Spleen (tissue), 13 donors: ENCODE measurements at places on chromosomes 7 and 10. TPM values are rescaled to one million over a fixed set of nuclear protein-coding genes. Genes with fewer than 3 reads are reported as not detected.

- DNase-seq: no peak
Observed at GRCh38 chr10:31816318-31816717, 112.3 kb downstream of the ARHGAP12 start.

DNA sequence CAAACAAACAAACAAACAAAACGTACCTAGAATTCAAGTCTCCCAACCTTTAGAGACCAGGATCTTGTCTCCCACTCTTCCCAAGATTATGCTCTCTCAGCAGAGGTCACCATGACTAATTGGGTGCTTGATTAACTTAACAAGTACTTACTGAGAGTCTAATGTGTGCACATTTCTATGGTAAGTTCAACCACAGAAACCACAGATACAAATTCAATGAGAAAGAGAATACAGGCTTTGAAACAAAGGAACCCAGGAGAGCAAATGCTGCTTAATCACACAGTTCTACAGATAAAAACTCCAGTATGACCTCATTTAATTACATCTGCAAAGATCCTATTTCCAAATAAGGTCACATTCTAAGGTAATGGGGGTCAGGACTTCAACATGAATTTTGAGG is 142.8 kb downstream of the DNAJC1 start:
- no peak for DNase-seq

- no peak for DNase-seq
Observed at GRCh38 chr10:5476918-5477525, 22.3 kb downstream of the CALML5 start.

GRCh38 chr10:77397103-77397502 is 240.5 kb downstream of the KCNMA1 start:
- no peak for DNase-seq

DNA sequence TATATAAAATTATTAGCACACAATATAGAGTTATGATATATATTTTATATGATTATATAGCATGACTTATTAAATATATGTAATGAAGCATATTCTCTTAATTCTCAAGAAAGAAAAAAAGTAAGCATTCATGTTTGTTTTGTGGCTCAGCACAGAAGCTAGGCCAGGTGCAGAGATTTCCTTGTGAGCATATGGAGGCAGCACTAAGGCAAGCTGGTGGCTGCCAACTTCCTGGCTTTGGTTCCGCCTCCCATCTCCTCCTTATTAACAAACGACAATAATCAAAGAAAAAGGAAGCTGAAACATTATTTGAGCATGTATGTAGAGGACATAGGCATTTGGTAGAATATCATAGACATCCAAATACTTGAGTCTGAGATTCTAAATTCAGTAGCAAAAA is 130.3 kb downstream of the ST7 start:
- no peak for DNase-seq

- no peak for DNase-seq
Observed at GRCh38 chr7:145489609-145490008, 627.0 kb upstream of the CNTNAP2 start.

- no peak for DNase-seq
Observed at GRCh38 chr10:1957057-1957456, 219.7 kb upstream of the ADARB2 start.

Gene MOGAT3
- polyA plus RNA-seq: not detected

- peak; percentile 81 for DNase-seq
Observed at GRCh38 chr10:124721330-124722045, 22.7 kb downstream of the FAM53B start.

DNA sequence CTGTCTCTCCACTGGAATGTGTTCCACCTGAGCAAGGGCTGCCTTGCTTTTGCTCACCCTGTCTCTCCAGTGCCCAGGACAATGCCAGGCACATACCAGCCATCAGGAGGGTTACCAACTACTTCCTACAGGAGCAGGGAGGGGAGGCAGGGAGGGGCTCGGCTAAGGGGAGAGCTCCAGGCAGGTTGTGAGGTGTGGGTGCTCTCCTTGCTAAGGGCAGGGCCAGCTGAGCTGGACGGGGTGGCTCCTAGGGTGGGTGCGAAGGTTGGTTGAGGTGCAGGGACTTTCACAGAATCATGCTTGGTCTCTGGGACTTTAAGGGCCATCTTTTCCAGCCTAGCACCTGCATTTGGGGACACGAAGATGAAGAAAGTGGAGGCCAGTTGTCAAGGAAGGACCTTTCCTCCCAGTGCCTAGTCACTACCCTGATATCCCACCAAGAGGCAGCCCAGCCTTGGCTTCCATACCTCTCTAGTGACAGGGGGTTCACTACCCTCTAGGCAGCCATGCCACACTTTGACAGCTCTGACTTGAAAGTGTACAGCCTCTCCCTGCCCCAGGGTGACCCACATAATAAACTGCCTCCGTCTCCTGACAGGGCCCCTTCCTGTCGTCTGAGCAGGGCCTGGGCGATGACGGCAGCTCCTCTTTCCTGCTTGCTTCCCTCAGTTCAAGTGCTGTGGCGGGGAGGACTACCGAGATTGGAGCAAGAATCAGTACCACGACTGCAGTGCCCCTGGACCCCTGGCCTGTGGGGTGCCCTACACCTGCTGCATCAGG is 46.5 kb downstream of the TSPAN15 start:
- DNase-seq: peak; percentile 75

Gene SPDYE6
- not detected for polyA plus RNA-seq

Gene ACBD7
- 0.09 TPM for polyA plus RNA-seq

Gene OR2A7
- 0.35 TPM for polyA plus RNA-seq

- no peak for DNase-seq
Observed at GRCh38 chr10:109450702-109451101, 472.6 kb downstream of the XPNPEP1 start.

Gene SPDYE2B
- polyA plus RNA-seq: not detected

Gene CCDC146
- polyA plus RNA-seq: 7.5 TPM

DNA sequence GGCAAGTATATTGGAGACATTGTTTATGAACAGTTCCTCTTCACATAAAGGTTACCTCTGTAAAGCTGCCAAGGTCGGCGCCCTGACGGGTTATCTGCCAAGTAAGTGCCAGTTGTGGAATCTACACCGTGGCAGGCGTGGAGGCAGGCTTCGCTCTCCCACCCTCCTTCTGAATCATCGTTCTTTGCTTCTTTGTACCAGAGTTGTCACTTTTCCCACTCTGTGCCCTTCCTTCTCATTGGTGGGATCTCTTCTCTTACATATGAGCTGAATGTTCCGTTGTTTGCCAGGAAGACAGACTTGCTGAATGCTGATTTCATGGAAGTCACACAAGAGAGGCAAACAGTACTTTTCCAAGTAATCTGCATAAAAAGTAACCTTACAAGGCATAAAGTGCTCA is 40.6 kb upstream of the PTPRZ1 start:
- DNase-seq: peak; percentile 44

Gene SLC26A4
- 0.17 TPM for polyA plus RNA-seq

GRCh38 chr7:28983396-28984190 is 25.5 kb upstream of the TRIL start:
- no peak for DNase-seq

DNA sequence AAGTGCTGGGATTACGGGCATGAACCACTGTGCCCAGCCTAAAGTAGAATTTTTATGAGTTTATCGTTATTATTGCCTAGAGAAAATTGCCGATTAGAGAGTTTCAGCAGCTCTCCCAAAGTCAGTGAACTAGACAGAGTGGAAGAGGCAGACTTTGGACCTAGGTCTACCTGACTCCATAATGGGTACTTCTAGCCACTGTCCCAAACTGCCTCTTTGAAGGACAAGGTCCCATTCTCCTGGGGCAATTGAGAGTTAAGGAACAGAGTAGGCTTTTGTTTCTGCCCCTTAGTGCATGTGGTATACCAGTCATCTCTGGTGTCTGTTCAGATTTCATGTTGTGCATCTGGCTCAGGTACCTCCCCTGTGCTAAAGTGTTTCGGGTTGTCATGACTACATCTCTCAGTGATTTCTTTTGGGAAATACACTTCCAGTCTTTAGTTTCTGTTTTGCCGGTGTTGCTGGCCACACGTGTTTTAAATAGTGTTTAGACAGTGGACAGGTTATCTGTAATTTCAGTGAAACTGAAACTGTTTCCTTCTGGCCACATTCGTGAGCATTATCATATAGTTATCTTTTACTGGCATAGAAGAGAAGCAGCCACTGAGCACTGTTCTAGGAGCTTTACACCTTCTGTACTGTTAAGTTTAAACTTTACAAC is 4.7 kb downstream of the TMEM236 start:
- DNase-seq: no peak

DNA sequence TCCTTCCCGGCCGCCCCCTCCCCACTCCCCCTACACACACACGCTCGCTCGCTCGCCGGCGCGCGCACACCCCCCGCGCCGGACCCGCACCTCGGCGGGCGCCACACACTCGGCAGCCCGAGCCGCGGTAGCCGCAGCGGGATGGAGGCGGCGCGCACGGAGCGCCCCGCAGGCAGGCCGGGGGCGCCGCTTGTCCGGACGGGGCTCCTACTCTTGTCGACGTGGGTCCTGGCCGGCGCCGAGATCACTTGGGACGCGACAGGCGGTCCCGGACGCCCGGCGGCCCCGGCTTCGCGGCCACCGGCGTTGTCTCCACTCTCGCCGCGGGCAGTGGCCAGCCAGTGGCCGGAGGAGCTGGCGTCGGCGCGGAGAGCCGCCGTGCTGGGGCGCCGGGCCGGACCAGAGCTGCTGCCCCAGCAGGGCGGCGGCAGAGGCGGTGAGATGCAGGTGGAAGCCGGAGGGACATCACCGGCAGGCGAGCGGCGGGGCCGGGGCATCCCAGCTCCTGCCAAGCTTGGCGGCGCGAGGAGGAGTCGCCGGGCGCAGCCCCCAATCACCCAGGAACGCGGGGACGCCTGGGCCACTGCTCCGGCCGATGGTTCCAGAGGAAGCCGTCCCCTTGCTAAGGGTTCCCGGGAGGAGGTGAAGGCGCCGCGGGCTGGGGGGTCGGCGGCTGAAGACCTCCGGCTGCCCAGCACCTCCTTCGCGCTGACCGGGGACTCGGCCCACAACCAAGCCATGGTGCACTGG is at the start of gene SORCS3:
Gene SORCS3, plus strand, starts transcription at position 104 of the 750 bp plus-strand sequence.
- DNase-seq: no peak

Gene VSTM2A
- polyA plus RNA-seq: not detected

DNA sequence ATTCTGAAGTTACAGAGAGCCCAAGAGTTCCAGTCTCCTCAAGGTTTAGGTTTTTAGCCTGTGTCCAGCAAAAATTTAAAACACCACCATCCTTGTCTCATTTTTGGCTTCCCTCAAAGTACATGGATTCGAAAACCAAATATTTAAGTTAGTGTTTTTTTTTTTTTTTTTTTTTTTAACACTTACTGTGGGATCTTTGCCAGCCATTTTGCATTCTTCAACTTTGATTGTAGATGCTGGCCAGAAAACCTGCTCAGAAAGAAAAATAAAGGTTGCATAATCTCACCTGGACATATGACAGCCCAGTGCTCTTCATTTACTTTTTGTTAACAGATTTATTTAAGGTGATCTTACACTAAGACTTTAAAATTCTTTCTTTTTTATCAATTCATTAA is 91.6 kb downstream of the SEMA3C start:
- no peak for DNase-seq

DNA sequence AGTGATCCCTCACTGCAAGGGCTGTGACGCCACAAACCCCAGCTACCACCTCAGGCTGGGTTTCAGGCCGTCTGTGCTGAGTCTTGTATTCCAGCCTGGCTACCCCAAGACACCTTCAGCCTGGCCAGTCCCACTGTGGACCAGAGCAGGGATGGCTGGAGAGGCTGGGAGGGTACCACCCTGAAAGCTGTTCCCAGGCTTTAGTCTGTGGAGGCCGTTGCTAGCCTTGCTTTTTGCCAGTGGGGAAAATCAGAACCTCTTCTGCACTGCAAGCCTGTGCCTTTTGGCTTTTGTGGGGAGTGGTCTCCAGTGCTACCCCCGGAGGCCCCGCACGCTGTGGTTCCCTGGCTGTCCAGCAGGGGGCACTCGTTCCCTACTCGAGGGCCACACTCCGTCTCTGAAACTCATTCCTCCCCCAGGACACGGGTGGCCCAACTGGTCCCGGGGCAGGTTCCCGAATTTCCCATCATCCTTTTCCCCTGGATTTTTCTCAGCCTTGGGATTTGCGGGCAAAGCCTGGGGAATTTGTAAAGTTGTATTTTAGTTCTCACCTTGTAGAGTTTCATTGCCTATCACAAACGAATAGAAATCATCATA is 128.4 kb upstream of the BTBD16 start:
- peak; percentile 82 for DNase-seq

Gene ABLIM1
- 11.7 TPM for polyA plus RNA-seq

GRCh38 chr7:35700865-35701264 is 5.9 kb upstream of the HERPUD2 start:
- DNase-seq: no peak

Gene MRLN
- polyA plus RNA-seq: not detected

GRCh38 chr7:71237945-71238344 is 106.0 kb downstream of the GALNT17 start:
- no peak for DNase-seq

Gene ITIH2
- not detected for polyA plus RNA-seq

Gene ZNF273
- 3.0 TPM for polyA plus RNA-seq

Gene COL13A1
- 4.1 TPM for polyA plus RNA-seq

DNA sequence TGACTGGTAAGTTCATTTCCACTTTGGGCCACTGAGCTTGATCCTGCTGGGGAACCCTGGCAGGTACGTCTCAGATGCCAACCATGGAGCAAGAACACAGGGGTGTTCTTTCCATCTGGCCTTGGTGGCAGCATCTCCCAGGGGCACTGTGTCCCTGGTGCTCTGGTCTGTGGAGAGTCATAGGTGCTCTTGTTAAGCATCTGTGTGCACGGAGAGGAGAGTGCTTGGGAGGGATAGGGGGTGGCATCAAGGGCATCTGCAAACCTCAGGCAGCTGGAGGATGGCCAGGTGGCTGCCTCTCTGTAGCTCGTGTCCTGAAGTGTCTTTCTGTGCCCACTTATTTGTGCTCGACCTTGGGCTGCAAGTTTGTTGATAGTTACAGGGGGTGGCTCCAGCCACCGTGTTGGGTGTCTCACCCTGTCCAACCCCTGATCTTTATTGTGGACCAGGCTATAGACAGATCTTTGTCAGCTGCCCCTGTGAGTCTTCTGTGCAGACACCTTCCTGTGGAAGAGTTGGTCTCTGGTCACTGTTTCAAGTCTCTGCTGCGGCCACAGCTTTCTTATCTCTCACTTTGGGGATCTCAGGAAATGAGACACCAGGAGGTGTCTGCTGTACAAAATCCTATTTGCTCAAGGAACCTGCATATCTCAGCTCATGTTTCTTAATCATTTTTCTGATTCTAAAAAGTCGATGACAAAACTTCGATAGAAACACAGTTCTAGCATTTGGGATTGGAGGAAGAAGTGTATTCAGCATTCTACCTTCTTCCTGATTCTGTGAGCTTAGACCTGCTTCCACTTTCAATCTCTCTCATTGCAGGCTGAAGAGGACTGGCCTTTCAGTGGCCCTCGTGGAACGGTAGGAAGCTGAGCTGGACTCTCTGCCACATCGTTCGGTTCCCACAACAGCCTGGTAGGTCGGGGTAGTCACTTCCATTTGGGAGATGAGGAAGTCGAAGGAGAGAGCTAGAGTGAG is 17.2 kb upstream of the GIMAP8 start:
- no peak for DNase-seq

DNA sequence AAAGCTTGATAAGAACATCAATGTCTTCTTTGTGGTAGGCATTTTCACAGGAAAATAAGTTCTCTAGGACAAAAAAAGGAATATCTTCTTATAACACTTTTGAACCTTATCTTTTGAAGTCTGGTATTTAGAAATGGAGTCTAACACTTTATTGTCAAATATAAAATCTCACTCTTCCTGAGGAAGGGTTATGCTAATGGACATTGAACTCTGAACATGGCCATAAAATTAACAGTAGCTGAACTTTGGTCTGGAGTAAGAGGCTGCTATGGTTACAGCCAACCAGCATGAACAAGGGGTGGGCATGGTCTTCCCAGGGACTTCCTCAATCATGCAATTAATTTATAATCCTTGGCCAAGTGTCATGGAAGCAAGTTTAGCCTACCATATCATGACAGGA is at the start of gene CLRN3:
Gene CLRN3, minus strand, starts transcription at position 199 of the 400 bp plus-strand sequence. Its CDS starts 157 bp downstream, at position 42.
- no peak for DNase-seq

Gene AOC1
- polyA plus RNA-seq: 0.39 TPM
